ENCODE measurements at places on chromosomes 2 and 18.

- no peak for DNase-seq
Measured at GRCh38 chr18:13584825-13585224, 141.5 kb downstream of the FAM210A start.

- no peak for DNase-seq
Measured at GRCh38 chr2:202432776-202433175, 56.6 kb downstream of the BMPR2 start.

- no peak for DNase-seq
Measured at GRCh38 chr2:134307334-134307733, 53.5 kb downstream of the MGAT5 start.

GRCh38 chr2:58065248-58065647 lies 18.6 kb downstream of the VRK2 start:
- DNase-seq = no peak

- DNase-seq = no peak
Measured at GRCh38 chr18:58860747-58861231, 3.9 kb upstream of the ZNF532 start.

DNA sequence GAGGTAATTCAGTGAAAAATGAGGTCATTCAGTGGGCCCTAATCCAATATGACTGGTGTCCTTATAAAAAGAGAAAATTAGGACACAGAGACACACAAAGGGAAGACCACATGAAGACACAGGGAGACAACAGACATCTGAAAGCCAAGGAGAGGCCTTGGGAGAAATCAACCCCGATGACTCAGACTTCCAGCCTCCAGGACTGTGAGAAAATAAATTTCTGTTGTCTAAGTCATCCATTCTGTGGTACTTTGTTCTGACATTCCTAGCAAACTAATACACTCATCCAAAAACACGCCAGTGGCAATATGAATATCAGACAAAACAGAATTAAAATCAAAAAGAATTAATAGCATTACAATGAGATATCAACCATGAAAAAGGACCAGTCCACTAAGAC lies 303.7 kb downstream of the SS18 start:
- peak; percentile 82 for DNase-seq

DNA sequence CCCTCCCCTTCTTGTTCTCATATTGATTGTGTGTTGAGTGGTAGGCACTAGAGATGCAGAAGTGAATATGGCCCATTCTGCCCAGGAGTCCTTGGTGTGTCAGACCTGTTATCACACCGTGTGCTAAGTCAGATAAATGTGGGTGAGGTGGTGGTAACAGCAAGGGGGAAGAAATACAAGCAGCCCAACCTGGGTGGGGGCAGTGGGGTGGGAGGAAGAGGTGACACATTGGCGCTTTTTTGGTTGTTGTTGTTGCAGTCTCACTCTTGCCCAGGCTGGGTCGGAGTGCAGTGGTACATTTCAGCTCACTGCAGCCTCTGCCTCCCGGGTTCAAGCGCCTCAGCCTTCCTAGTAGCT lies 12.8 kb downstream of the B3GNT2 start:
- no peak for DNase-seq

DNA sequence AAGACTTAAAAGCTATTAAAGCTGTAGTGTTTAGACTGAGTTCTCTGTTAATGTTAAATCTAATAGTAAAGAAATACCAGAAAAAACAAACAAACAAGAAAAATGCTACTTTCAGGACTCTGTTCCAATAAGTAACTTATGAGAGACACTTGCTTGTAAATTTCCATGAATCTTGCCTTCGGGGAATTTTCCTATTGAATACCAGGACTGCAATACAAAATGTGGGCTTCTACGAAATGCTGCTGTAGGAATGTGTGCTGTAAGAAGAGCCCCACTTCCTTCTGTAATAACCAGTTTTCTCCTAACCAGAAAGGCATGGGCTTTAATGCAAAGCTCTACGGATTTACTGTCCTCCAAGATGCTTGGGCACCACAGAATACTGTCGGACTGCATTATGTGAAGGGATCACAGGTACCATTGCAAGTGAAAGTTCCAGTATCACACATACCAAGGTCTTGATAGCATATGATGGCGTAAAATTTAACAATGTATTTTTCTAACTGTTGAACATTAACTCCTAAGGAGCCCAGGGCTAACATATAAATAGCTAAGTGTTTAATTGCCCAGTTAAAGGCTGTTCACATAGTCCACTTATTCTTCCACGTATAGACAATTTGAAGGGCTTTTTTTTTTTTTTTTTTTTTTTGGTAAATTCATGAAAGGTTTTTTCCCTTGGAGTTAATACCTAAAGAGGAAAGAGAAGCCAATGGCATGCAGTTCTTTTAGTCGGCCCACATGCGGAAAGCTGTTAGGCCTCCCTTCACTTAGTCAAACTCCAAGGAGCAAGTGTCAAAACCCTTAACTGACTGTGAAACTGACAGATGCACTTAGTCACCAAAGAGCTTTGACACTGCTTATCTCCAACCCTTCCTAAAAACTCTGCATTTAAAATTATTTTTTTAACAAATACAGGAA lies 564.0 kb upstream of the POU3F3 start:
- no peak for DNase-seq

Data from fibroblast of skin of left biceps (primary cell).